ENCODE measurements at places on chromosomes 5 and 9.

GRCh38 chr5:79509244-79509885 is 4.6 kb downstream of the HOMER1 start:
- peaks cover 21% of the 10 kb centered on the region for H3K27me3 ChIP-seq
- no peaks in the 10 kb centered on the region for H3K36me3 ChIP-seq

GRCh38 chr5:119338326-119338946 is 17.4 kb upstream of the TNFAIP8 start:
- DNase-seq: no peak
- peak overlapping the region; percentile 95 for H3K27ac ChIP-seq
- H3K36me3 ChIP-seq: peaks cover 67% of the 10 kb centered on the region
- H3K27me3 ChIP-seq: no peaks in the 10 kb centered on the region
- H3K4me1 ChIP-seq: peaks cover 87% of the 10 kb centered on the region

- peaks cover 8% of the 10 kb centered on the region for H3K4me1 ChIP-seq
- H3K27ac ChIP-seq: no peak overlapping the region
- H3K4me3 ChIP-seq: no peak overlapping the region
- H3K27me3 ChIP-seq: no peaks in the 10 kb centered on the region
Measured at GRCh38 chr9:112233769-112234168, 58.7 kb upstream of the SUSD1 start.

DNA sequence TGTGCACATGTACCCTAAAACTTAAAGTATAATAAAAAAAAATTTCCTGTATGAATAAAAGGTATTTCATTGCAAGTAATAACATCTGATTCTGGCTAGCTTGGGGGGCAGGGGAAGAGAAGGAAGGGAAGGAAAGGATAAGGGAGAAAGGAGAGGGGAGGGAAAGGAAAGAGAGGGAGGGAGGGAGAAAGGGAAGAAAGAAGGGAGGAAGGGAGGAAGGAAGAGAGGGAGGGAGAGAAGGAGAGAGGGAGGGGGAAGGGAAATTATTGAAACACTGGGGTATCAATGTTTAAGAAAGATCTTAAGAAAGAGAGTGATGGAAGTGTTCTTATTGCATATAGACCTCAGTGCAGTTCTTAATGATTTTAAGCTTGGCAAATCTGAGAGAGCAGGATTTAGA is 129.8 kb upstream of the ZNF366 start:
- H3K4me1 ChIP-seq: no peaks in the 10 kb centered on the region
- no peaks in the 10 kb centered on the region for H3K36me3 ChIP-seq
- no peak overlapping the region for H3K27ac ChIP-seq
- peaks cover 4% of the 10 kb centered on the region for H3K27me3 ChIP-seq

- peaks cover 28% of the 10 kb centered on the region for H3K36me3 ChIP-seq
- no peaks in the 10 kb centered on the region for H3K27me3 ChIP-seq
- H3K4me3 ChIP-seq: no peak overlapping the region
- H3K27ac ChIP-seq: no peak overlapping the region
- H3K4me1 ChIP-seq: no peaks in the 10 kb centered on the region
Measured at GRCh38 chr5:131682826-131683225, 47.8 kb upstream of the RAPGEF6 start.

DNA sequence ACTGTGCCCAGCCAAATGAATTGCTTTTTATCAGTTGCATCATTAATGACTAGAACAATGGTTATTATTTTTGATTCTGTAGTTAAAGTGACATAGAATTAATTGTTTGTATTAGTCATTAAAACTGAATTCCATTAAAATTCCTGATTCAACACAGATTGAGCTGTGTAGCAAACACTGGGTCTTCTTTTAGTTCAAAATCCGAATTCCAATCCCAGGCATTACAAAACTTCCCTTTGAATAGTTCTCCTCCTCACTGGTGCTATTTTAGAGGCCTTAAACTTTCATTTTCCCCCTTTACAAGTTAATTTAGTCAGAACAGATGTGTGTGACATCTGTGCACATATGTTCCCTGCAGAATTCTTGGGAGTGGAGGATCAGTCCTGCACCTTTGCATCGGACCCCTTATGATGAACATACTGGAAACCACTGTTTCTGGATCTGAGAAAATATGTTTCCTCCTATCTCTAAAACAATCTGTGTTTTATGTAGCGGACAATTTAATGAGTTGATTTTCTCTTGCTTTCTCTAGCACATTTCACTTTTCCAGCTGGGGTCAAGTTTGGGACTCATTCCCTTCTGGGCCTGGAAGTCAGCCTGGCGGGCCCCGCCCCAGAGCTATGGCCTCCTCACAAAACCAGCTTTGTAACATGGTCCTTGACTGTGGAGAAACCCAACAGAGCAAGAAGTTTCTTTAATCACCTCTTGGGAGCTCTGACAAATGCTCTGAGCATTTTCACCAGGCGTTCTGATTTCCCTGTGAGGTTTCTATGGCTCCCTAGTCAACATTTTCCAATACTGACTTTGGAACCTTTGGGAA is 87.9 kb upstream of the MAMDC2 start:
- no peak for DNase-seq
- no peaks in the 10 kb centered on the region for H3K36me3 ChIP-seq
- H3K27ac ChIP-seq: no peak overlapping the region

DNA sequence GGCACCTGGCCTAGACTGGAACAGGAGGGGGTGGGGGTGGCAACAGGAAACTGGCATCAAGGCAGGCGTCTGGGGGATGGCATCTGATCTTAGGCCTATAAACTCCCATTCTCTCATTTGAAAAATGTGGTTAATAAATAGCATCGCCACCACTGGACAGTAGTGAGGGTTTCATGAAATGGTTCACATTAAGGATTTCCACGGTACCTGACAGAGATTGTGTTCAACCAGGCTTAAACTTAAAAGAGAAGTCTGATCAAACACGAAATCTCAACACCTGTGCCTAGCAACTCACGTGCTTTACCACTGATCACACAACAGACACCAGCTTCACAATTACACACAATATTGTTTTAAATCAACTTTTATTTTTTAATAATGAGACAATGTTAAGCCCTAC is 3.0 kb downstream of the DENND1A start:
- peaks cover 41% of the 10 kb centered on the region for H3K4me1 ChIP-seq
- no peak for DNase-seq
- peaks cover 7% of the 10 kb centered on the region for H3K27me3 ChIP-seq
- H3K36me3 ChIP-seq: peaks cover 2% of the 10 kb centered on the region

- no peak overlapping the region for H3K4me3 ChIP-seq
- peak overlapping the region; percentile 34 for H3K27ac ChIP-seq
- peaks cover 54% of the 10 kb centered on the region for H3K36me3 ChIP-seq
Measured at GRCh38 chr9:2066312-2067273, 51.4 kb downstream of the SMARCA2 start.

GRCh38 chr9:12274577-12274976 is 418.6 kb upstream of the TYRP1 start:
- no peak overlapping the region for H3K4me3 ChIP-seq
- no peaks in the 10 kb centered on the region for H3K36me3 ChIP-seq
- DNase-seq: no peak
- no peak overlapping the region for H3K27ac ChIP-seq

- H3K27ac ChIP-seq: no peak overlapping the region
- no peak overlapping the region for H3K4me3 ChIP-seq
- no peaks in the 10 kb centered on the region for H3K4me1 ChIP-seq
- H3K36me3 ChIP-seq: no peaks in the 10 kb centered on the region
Measured at GRCh38 chr5:64629841-64630240, 60.5 kb upstream of the SHISAL2B start.

DNA sequence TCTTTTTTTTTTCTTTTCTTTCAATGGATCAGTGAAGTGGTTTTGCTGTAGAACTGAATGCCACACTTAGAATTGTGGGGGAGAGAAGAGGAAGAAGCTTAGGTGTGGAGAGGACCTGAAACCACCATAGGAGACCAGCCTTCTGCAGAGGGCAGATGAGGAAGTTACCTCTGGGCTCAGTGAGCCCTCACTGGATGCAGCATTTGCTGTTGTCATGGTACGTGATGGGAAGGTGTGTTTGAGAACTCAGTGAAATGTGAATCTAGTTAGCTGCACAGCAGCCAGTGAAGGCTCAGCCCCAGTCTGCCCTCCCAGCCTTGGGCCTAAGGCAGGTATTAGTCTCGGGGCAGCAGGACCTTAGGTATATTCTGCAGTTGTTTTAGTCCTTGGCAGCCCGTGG is 17.5 kb downstream of the CYFIP2 start:
- H3K36me3 ChIP-seq: peaks cover 75% of the 10 kb centered on the region
- DNase-seq: peak; percentile 68
- H3K27ac ChIP-seq: peak overlapping the region; percentile 62

GRCh38 chr5:20145240-20145639 is 157.2 kb upstream of the CDH18 start:
- H3K4me1 ChIP-seq: no peaks in the 10 kb centered on the region
- no peak overlapping the region for H3K4me3 ChIP-seq
- DNase-seq: no peak

DNA sequence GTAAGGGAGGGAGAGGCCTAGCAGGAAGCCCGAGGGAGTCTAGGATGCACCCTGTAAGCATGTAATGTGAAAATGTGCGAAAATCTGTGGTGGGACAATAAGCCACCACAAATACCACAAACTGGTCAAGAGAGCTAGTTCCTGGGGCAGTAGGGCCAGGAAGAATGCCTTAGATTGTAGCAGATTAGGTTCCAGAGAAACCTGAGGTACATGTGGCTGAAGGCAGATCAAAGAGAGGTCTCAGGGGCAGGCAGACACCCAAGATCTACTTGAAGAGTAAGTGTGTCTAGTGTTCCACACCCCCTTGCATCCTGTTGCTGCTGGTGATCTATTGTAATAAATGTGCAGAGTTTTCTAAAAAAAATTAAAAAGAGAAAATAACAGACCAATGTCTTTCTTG is 1677.3 kb upstream of the CDH6 start:
- no peak overlapping the region for H3K27ac ChIP-seq
- H3K4me3 ChIP-seq: no peak overlapping the region
- H3K36me3 ChIP-seq: no peaks in the 10 kb centered on the region
- H3K4me1 ChIP-seq: no peaks in the 10 kb centered on the region

DNA sequence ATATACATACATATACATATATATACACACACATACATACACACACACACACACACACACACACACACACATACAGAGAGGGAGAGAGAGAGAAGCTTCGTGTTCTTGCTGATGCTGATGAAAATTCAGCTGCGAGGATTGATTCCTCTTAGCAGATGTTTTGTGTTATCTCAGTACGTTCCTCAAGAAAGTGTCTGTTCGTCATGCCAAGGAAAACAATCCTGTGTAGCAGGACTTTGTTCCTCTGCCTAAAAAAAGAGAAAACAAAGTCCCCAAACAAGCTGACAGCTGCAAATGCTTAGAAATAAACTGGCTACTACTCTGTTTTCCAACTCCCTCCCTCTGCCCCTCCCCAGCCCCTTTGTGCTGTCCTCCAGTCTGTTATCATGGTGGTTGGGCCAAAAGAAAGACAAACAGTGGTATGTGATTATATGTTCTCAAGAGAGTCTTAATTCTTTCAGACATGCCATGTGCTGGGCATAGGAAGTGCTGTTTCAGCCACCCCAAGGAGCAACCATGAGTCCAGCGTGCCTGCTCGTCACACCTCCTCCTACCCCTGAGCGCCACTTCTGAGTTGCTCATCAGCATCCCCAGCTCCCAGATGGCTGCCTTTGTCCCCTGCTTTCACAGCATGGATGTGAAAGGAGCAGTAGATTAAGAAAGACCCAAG is 71.5 kb upstream of the EQTN start:
- H3K27me3 ChIP-seq: peaks cover 8% of the 10 kb centered on the region
- peaks cover 50% of the 10 kb centered on the region for H3K4me1 ChIP-seq
- H3K4me3 ChIP-seq: no peak overlapping the region
- DNase-seq: no peak
- H3K27ac ChIP-seq: no peak overlapping the region

DNA sequence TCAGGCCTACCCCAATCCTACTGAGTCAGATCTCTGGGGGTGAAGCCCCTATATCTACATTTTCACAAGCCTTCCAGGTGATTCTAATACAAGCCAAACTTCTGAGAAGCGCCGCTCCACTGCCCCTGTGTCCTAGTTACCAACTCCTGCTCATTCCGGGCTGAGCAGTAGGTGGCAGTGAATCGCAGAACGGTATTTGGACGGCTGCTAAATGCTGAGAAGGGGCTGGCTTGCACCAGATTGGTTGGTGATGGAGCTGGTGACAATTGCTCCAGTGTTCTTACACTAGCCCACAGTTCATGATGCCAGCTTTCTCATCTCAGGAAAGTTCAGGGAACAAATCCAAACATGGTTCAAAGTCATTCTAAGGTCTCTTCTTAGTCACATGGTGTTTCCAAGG is 31.1 kb upstream of the FGF1 start:
- no peak overlapping the region for H3K4me3 ChIP-seq
- peaks cover 10% of the 10 kb centered on the region for H3K4me1 ChIP-seq
- peak; percentile 48 for DNase-seq
- no peak overlapping the region for H3K27ac ChIP-seq

DNA sequence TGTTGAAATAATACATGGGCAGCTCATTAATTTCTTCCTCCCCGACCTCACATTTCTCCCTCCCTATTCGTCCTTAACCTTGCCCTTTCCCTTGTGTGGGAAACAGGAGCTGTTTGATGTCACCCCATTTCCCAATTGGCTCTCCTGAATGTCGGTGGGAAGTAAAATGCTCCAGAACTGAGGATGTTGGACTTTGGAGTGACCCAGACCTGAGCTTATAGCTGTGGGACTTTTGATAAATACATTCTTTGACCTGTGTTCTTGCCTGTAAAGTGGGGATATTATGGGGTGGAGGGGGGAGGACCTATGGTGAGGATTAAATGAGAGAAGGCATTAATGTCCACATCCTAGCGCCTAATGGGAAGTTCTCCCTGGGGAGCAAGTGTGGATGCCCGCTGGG is 91.3 kb downstream of the ZNF618 start:
- no peaks in the 10 kb centered on the region for H3K27me3 ChIP-seq
- H3K36me3 ChIP-seq: no peaks in the 10 kb centered on the region
- H3K4me1 ChIP-seq: no peaks in the 10 kb centered on the region
- no peak overlapping the region for H3K27ac ChIP-seq
- DNase-seq: no peak

- no peaks in the 10 kb centered on the region for H3K36me3 ChIP-seq
- no peaks in the 10 kb centered on the region for H3K4me1 ChIP-seq
- no peak overlapping the region for H3K27ac ChIP-seq
- H3K4me3 ChIP-seq: no peak overlapping the region
- H3K27me3 ChIP-seq: peaks cover 3% of the 10 kb centered on the region
- DNase-seq: no peak
Measured at GRCh38 chr5:142664636-142665035, 21.3 kb downstream of the FGF1 start.

DNA sequence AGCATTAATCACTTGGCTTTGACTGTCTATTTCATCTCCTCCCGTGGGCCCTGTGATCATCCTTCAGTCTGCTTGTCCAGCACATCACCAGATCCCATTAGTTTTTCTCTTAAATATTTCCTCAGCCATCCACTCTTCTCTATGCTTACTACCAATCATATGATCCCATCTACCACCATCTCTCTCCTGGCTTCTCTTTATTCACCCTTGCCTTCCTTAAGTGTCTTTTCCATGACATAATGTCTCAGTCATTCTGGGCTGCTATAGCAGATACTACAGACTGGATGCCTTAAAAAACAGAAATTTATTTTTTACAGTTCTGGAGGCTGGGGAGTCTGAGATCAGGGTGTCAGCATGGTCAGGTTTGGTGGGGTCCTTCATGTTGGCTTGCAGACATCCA is 208.4 kb upstream of the PPP1R2B start:
- no peak overlapping the region for H3K27ac ChIP-seq
- no peak overlapping the region for H3K4me3 ChIP-seq
- DNase-seq: no peak

DNA sequence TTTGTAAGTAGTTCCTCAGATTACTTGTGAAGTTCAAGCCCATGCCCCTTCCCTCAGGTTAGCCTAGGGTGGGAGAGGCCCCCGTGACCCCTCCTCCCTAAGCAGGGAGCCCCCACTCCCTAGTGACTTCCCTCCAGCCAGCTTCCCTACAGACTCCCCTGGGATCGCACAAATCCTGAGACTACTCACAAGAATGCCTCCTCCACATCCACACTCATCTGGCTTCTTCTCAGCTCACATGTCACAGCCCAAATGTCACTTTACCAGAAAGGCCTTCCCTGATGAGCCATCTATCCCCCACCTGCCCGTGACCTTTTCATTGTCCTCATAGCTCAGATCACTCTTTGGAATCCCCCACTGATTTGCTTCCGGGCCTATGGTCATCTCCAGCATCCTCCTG is 96.7 kb upstream of the ARAP3 start:
- no peak for DNase-seq
- H3K36me3 ChIP-seq: no peaks in the 10 kb centered on the region
- no peak overlapping the region for H3K4me3 ChIP-seq
